ENCODE measurements at places on chromosomes 1 and 21. TPM values are rescaled to one million over a fixed set of nuclear protein-coding genes. Genes with fewer than 3 reads are reported as not detected.

DNA sequence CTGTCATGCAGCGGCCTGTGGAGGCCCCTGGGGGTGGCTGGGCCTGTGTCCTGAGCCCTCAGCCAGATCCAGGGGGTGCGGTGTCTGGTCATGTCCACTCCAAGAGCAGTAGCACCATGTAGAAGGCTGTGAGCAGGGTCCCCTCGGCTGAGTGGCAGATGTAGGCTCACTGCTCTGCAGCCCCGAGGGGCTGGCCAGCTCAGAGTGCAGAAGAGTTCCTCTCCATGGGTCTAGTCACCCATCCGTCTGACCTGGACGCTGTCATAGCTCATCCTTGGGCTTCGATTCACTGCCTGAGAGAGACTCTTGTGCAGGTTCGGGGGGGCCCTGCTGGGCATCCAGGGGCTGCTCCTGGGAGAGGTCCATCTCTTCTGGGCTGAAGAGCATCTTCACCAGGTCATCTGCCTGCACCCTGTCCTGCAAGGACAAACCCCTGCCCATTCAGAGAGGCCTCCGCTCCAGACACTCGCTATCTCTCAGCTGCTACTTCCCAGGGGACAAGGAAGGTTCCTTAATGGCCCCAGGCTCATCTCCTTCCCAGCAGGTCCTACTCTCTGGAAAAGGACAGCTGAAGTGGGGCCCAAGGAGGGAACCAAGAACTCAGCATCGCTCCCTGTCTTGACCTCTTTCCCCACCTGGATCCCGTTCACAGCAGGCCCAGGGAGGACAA is 6.5 kb upstream of the CLDN19 start:
- DNase-seq = no peak

DNA sequence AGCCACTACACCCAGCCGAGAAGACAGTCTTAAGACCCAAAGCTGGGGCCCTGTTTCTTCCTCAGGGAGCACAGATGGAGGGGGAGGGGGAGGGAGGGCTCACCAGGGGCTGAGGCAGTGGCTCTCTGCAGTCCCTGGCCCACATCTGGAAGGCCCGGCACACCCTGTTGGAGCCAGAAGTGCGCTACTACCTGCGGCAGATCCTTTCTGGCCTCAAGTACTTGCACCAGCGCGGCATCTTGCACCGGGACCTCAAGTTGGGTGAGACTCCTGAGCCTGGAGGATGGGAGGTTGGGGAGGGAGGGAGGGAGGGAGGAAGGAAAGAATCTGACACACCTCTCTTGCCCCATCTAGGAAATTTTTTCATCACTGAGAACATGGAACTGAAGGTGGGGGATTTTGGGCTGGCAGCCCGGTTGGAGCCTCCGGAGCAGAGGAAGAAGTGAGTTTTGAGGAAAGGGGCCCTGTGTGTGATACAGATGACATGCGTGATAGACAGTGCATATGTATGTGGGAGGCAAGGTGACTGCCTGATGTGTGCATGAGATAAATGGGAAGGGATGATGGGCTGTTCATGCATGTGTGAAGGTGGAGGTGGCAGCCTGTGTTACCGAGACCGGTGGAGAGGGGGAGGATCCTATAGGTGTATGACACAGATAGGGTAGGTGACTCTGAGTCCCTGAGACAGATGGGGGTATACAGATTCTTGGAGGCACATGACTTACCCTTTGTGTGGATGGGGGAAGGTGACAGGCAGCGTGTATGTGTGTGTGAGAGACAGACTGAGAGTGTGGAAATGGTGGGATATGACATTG is 1.5 kb downstream of the PLK3 start:
- DNase-seq = no peak

GRCh38 chr1:44024903-44025525 is 6.2 kb downstream of the SLC6A9 start:
- no peak for DNase-seq

VASH2 gene
- total RNA-seq = 1.9 TPM

LHX4 gene
- 0.34 TPM for total RNA-seq

EPHA8 gene
- not detected for total RNA-seq

C8B gene
- total RNA-seq = not detected

HORMAD1 gene
- total RNA-seq = not detected

- no peak for DNase-seq
Measured at GRCh38 chr1:226981386-226981817, 41.3 kb downstream of the COQ8A start.

C1orf74 gene
- 6.6 TPM for total RNA-seq

GRCh38 chr1:236535662-236536161 is 11.9 kb downstream of the LGALS8 start:
- no peak for DNase-seq

ALPL gene
- total RNA-seq = 0.19 TPM

DNA sequence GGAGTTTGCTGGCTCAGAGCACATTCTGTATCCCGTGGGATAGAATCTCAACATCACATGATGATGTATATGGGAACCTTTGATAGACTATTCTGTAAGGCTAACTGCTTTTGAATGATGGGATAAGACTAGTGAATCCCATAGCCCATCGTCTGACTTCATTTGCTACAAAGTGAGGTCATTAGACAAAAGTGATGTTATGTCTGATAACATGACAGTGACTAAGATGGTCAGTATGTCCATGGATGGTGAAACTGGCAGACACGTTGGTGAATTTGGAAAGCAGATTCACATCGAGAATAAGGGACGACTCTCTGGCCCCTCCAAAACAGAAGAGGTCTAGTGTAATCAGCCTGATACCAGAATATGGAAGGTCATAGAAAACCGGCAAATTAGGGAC is 108.4 kb downstream of the HHAT start:
- DNase-seq = peak; percentile 44

DNA sequence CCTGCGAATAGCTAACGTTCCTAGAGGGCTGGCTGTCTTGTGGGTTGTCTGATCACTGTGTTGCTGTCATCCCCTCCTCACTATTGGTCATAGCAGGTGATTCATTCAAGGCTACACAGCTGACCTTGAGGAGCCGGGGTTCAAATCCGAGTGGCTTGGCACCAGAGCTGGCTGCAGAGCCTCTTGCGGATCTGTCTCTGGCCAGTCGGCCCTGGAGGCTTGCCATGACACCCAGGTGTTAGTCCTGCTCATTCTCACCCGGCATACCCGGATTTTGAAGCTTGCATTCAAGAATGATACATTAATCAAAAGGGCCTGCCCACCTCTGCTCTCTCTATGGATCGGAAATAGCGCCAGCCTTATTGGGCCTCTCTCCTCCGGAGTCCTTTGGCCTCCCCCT is 110.4 kb downstream of the DHRS3 start:
- DNase-seq = no peak

OSBPL9 gene
- total RNA-seq = 109 TPM

DNA sequence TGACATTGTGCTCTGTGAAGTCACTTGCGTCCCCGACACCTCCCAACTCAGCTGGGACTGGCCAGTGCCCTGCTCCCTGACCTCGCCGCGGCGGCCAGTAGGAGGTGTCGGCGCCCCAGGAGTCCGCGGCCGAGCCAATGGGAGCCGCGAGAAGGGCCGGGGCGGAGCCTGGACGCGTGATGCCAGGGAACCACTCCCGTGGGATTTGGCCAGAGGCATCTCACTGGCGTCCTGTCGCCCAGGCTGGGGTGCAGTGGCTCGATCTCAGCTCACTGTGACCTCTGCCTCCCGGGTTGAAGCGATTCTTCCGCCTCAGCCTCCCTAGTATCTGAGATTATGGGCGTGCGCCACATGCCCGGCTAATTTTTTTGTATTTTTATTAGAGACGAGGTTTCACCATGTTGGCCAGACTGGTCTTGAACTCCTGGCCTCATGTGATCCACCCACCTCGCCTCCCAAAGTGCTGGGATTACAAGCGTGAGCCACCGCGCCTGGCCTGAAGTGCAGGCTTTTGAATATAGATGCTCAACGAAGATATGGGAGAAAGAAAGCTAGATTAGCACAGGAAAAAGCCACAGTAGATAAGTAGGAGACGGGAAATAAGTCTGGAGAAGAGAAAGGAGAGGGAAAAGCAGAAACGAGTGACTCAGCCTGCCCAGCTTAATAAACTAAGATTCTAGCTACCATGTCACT is 38.0 kb downstream of the ZBTB8OS start:
- peak; percentile 65 for DNase-seq

CTTNBP2NL gene
- total RNA-seq = 11.2 TPM

DNA sequence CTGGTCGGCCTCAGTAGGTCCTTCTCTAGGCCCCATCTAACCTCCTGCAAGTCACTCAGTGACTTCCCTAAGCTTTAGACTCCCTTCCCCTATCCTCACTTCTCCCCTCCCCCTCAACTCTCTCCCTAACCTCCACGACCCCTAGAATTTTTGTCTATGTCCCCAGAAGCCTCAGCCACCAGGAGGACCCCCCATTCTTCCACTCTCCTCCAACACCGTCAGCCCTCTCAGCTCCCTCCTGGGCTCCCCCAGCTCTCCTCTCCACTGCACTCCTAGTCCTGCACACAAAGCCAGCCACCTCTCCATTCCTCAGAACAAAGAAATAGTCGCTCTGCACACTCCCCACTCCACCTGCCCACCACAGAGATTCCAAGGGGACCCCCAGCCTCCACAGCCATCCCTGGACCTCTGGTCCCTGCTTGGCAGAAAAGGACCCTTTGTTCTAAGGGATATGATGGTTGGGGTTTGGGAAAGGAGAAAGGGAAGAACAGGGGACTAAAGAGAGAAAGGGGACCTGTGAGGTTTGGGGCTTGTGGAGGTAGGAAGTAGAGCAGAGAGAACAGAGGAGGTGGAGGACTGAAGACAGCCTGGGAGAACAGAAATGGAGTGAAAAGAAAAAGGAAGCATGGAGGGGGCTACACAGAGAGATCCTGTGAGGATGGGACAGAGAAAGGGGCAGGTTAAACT is 2.8 kb downstream of the ARHGEF2 start:
- no peak for DNase-seq

- DNase-seq = no peak
Measured at GRCh38 chr1:197911111-197911856, 5.9 kb upstream of the LHX9 start.

OPRD1 gene
- total RNA-seq = not detected

DNA sequence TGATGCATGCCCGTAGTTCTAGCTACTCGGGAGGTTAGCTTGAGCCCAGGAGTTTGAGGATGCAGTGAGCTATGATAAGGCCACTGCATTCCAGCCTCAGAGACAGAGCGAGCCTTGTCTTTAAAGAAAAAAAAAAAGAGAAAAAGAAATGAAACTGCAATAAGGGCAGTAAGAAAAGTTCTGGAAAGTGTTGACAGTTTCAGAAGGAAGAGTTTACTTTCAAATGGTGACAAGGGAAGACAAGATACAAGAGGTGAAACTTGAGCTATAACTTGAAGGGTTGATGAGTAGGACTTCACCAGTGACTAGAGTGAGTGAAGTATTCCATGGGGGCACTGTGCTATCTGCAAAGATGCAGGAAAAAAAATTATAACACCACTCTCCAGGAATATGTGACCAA is 125.0 kb downstream of the AKT3 start:
- no peak for DNase-seq

ZNF687 gene
- 34.7 TPM for total RNA-seq

DNA sequence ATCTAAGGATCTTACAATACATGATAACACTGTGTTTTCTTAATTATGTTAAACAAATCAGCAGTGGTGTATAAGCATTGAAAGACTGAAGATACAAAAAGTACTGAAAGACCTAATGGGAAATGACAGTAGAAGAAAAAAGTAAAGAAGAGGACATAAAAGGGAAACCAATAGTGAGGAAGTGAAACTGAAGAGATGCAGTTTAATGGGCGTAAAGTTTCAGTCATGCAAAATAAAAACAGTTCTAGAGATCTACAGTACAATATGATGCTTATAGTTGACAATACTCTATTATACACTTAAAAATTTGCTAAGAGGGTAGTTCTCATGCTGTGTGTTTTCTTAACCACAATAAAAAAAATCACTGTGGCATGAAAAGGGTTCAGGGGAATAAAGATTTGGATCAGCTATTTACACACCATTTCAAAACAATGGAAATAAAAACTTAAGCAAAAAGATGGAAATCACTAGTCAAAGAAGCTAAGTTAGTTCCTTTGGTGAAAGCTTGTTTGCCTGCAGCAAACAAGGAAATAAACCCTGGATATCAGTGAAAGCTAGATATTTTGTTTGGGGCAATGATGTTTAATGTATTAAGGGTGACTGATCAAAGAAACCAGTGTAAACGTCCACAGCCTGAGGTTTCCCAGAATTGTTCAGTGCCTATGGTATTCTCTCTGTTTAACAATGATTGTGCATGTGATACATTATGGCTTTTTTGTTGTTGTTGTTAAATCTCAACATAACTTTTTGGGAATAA is 1160.8 kb upstream of the ADGRL2 start:
- no peak for DNase-seq

- DNase-seq = no peak
Measured at GRCh38 chr1:194114288-194114687, 927.9 kb upstream of the B3GALT2 start.

DNA sequence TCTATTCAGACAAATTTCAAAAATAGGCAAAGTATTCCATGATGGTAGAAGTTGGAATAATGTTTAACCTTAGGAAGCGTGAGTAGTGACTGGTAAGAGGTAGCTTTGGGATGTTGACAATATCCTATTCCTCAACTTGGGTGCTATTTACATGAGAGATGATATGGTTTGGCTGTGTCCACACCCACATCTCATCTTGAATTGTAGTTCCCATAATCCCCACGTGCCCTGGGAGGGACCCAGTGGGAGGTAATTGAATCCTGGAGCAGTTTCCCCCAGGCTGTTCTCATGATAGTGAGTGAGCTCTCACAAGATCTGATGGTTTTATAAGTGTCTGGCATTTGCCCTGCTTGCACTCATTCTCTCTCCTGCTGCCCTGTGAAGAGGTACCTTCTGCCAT is 67.3 kb downstream of the PLPPR4 start:
- no peak for DNase-seq

- DNase-seq = peak; percentile 97
Measured at GRCh38 chr1:164772635-164773034, 213.7 kb downstream of the PBX1 start.

- no peak for DNase-seq
Measured at GRCh38 chr1:22121421-22121911, 21.4 kb downstream of the WNT4 start.

DNA sequence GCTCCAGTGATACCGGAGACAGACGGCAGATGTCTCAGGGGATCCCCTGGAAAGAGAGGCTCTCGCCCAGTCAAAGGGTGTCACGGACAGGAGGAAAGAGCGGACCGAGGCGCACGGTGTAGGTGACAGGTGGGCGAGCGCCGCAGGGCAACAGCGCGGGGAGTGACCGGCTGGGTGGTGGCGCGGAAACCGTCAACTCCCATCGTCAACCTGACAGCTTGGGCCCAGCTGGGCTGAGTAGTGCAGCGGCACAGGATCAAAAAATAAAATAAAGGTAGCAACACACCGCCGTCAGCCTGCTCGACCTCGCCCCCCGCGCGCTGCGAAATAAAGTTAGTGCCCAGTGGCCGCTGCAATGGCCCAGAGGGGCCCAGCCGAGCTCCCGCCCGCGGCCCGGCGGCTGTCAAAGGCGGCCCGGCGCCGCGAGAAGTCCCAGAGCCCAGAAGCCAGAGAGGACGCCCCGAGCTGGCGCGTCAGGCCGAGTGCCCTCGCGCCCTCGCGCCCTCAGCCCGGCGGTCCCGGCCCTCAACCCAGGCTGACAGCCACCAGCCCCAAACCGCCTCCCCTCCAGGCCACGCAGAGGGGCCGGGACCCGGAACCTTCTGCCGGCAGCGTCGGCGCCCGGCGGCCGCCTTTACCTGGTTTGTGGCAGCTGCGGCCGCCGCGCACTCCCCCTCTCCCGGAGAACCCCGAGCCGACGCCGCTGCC is at the start of gene LYST:
TSS of gene LYST (minus strand) at position 702 of the 708 bp plus-strand sequence. CDS start 36,489 bp downstream, outside the sequence.
- DNase-seq = peak; percentile 61

Data from A172 (cell line).